ENCODE measurements at places on chromosomes 4 and X.
A peak's percentile ranks its signal among the peaks of the same experiment; 100 is the strongest.

DNA sequence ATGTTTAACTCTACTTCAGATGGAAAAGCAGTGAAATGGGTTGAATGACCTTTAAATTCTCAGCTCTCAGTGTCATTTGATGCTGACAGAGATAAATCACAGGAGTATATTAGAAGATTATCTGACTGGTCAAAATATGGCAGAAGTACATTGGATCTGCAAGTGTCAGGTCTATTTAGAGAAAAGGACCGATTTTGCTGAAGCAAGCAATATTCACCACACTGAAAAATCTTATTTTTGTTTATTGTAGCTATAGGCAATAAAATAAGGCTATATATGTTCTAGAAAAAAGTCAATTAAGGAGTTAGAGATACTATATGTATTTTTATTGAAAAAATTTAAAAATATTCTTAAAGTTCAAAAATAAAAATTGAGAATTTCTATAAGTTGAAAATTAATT, 325.3 kb downstream of the CXXC4 start:
- no peak for DNase-seq

- no peak for DNase-seq
Measured at GRCh38 chr4:1472148-1472797, 66.0 kb upstream of the NKX1-1 start.

DNA sequence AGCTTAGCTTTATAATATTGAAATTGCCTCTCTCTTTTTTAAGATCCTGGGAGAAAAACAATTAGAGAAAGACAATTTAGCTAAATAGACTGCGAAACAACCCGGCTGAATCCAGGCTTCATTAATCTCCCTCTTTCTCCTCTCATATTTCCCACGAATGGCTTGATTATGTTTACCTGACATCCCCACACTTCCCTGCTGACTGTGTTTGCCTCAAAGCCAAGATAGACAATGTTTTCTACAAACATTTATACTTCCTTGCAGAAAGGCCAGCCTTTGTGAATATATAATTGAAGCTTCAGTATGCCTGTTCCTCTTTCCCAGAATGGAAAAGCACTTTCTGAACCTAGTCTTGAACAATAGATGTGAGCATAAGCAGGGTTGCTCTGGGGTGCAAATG, 566.8 kb downstream of the PDHA2 start:
- DNase-seq: no peak

- no peak for DNase-seq
Measured at GRCh38 chrX:21375708-21376009, 1.4 kb downstream of the CNKSR2 start.

DNA sequence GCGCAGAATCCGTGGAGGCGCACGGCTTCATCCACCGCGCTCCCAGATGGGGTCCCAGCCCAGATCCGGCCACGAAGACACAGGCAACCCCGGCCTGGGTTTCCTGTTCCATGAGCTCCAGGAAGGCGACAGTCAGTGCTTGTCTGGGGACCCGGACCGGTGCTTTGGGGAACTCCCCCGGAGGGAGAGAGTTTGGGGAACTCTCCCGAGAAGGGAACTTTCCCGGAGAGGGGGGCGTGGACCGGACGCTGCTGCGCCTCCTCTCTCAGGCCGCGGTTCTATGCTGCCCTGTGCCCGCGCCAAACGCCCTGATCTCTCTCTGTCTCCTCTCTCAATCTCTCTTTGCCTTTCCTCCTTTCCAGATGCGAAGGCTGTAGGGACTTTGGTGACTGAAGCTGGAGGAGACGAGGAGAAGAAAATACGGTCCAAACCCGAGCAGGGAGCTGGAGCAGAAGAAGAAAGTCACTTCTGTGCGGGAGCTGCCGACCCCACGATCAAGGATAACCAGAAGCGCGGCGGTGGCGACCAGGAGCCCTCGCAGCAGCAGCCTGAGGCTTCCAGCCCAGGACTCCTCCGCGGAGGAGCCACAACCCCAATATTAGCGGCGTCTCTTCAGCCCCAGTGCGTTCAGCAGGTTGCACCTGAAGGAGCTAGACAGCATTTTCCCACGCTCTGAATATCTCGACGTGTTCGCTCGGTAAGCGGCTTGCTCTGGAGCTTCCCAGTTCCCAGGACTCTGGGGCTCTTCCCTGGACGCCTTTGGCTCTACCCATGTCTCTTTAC, 47.6 kb upstream of the NKAP start:
- no peak for DNase-seq

DNA sequence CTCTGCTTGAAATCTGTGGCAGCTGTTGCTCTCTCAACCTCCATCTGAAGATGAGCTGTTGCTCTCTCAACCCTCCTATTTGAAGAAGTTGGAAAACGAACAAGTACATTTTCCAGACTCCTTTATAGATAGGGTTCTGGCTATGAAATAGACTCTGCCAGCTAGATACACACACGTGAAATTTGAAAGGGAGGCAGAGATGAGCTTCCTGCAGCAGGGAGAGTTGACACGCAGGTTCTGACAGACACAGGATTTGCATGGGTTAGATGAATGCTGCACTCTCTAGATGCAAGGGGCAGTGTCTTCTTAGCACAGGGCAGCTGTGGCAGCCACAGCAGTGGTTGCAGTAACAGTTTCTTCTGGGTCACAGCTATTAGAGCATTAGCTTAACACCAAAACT, 8.0 kb upstream of the PYURF start:
- DNase-seq: no peak

DNA sequence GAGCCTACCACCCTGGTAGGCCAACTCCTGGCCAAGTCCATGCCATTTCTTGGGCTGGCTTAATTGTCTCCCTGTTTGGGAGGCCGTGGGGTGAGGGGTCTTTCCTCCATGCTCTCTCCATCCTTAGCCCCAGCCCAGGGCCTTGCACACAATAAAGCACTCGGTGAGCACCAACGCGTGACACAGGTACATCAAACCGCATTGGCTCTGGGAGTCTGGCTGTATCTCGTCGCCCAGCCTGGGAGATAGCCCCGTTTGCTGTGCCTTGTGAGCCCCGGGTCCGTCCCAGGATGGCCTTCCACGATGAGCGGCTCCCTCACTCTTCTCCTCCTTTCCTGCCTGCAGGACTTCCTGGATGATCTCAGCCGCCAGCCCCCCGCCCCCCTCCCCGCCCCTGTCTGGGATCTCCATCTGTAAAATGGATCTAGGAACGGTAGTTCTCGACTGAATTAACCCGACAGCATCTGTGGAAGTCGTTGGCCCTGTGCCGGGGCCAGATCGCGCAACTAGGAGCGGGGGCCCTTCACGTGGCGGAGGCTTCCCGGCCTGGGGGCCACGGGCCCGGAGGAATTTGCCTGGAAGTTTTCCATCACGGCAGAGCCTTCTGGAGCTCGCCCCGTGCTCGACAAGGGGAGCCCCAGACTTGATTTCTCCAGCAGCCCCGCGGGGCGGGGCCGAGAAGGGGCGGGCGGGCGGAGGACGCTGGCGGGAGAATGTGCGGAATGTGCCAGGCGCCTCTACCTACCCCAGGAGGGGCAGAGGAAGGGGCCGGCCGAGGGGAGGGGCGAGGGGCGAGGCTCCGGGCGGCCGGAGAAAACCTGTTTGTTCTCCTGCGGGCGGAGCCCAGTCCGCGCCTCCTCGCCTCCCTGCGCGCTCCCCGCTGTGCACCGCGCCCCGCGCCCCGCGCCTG, at the start of gene ZNF185:
Gene ZNF185, plus strand, starts transcription at position 846 of the 910 bp plus-strand sequence. CDS start 16,423 bp downstream, outside the sequence.
- no peak for DNase-seq

DNA sequence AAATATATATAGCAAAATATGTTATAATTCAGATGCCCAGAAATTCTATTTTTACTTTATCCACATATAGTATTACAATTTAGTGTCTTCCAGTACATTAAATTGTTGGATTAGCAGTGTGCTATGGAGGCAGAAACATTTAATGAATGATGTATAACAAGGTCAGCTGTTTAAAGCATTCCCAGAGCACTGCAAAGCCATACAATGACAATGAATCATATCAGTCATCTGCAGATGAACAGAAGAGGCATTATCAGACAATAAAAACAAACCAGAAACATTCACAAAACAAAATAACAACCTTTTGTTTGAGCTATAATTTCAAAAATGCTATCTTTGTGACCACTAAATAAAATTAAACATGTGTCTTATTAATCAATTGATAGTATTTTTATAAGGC, 524.2 kb downstream of the FAT4 start:
- no peak for DNase-seq

- DNase-seq: no peak
Measured at GRCh38 chrX:93322110-93322509, 351.3 kb downstream of the NAP1L3 start.

- DNase-seq: no peak
Measured at GRCh38 chr4:23401572-23401971, 488.3 kb downstream of the PPARGC1A start.

- DNase-seq: no peak
Measured at GRCh38 chr4:128256539-128256938, 31.1 kb downstream of the PGRMC2 start.

GRCh38 chrX:120310861-120311726, at the start of gene TMEM255A:
TSS of gene TMEM255A (minus strand) at chrX:120311461. CDS start at chrX:120311309, 152 bp downstream.
- no peak for DNase-seq

- no peak for DNase-seq
Measured at GRCh38 chr4:85951099-85951498, 408.8 kb downstream of the MAPK10 start.

DNA sequence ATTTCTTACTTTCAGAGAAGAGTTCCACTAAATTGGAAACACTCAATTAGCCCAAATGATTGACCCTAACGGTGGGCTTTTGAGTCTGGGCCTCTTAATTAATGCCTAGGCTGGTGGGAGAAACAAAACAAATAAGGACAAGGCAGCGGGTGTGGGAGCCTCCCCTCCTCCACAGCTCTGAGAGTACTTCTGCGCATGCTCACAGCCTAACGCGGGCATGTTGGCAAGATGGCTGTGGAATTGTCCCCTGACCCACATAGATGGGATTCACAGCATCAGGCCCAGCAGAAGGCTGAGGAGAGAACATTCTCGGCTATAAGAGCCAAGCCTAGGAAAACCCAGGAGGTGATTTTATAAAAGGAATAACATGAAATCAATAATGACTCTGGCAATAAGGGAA, 230.1 kb downstream of the HS6ST2 start:
- DNase-seq: no peak

GRCh38 chr4:25075129-25075528, 44.4 kb upstream of the LGI2 start:
- DNase-seq: no peak

DNA sequence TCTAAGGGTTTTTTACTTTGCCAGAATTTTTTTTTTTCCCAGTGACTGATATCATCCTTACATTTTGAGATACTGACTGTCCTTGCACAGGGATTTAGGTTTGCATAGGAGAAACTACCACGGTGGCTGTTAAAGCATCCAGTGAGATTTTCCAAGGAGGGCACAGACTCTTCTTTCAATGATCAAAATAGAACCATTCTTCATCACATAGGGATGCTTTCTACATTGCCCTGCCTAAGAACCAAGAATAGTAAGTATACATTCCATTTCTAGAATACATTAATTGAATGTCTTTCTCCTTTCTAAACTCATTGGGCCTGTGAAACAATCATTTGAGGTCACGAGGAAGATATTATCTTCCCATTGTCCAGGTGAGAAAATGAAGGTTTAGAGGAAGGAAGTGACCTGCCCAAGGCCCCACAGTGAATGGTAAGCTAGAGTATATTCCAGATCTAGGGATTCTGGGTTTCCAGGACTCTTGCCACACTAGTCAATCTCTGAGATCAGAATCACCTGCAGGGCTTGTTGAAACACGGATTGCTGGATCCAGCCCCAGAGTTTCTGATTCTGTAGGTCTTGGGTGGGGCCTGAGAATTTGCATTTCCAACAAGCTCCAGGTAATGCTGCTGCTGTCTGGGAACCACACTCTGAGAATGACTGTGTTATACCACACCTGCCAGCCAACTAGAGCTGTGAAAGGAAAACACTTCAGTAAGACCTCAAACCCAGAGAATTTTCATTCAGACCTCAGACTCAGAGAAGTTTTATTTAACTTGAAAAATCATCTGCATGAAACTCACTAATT, 17.7 kb upstream of the TMEM154 start:
- no peak for DNase-seq

- DNase-seq: no peak
Measured at GRCh38 chrX:29699239-29699638, 516.1 kb upstream of the MAGEB2 start.

- no peak for DNase-seq
Measured at GRCh38 chrX:43836435-43837184, 45.6 kb downstream of the MAOB start.

DNA sequence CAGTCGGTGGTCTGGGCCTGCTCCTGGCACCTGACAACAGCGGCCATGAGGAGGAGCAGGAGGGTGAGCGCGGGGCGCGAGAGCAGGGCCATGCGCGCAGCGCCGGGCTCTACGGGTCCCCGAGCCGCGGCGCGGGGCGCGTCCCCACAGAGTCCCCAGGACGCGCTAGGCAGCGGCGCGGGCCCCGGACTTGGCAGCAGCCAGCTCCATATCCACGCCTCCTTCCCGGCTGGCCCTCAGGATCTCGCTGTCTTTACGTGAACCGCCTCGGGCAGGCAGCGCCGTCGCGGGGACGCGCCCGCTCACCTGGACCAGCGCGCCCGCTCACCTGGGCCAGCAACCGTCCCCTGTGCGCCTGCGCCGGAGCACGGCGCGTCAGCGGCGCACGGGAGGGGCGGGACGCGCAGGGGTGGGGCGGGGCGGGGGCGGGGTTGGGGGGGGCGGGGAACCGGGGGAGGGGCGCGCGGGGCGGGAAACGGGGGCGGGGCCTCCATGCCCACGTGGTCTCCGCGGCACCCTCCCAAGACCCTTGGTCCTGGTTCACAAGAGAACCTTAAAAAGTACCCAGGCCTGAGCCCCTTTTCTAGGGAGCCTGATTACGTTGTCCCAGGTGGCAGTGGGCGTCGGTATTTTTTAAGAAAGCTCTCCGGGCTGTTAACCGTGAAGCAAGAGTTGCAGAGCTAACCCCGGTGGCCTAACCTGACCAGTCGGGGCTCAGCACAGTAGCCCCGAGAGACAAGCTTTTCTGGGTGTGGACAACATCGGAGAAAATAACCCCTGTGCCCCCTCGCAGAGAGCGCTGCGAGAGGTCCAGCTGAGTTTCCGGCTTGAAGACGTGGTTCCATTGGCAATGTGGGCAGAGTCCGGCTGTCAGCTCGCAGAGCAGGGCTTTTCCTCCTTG, at the start of gene PLA2G12A:
Gene PLA2G12A, minus strand, starts transcription at position 353 of the 901 bp plus-strand sequence. Its CDS starts 261 bp downstream, at position 92.
- peak; percentile 66 for DNase-seq

DNA sequence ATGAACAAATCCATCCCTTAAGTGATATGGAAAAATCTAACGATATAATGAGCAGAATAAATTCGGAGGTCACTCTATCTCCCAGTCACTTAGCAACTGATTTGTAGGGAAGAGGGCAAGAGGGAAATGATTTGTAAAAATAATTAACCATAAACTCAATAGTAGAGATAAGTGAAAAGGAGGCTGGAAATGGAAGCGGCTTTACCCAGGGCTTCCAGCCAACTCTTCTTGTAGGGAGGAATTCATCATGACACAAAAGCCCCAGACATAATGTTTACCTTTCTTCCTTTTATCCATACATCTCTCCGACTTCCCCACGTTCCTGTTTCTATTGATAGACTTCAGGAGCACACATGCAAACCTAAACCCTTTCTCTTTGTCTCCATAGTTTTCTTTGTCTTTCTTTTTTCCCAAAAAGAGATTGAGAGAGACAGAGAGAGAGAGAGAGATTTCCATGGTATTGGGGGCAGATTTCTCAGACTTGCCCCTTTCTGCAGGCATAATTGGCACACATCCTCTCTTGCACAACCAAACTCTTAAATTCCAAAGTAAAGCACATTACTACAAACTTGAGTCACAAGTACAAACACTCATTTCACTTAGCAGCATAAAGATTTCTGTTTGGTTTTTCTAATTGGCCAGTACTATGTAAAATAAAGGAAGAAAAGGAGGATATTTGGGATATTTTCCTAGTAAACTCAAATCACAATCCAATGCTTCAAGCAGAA, 140.9 kb downstream of the MAPK10 start:
- no peak for DNase-seq

All from iPS DF 6.9 (cell line).